AG04450 (cell line): ENCODE measurements at places on chromosomes 4 and X.

- DNase-seq, result no peak
Observed at GRCh38 chrX:46873746-46874145, 36.9 kb downstream of the RP2 start.

DNA sequence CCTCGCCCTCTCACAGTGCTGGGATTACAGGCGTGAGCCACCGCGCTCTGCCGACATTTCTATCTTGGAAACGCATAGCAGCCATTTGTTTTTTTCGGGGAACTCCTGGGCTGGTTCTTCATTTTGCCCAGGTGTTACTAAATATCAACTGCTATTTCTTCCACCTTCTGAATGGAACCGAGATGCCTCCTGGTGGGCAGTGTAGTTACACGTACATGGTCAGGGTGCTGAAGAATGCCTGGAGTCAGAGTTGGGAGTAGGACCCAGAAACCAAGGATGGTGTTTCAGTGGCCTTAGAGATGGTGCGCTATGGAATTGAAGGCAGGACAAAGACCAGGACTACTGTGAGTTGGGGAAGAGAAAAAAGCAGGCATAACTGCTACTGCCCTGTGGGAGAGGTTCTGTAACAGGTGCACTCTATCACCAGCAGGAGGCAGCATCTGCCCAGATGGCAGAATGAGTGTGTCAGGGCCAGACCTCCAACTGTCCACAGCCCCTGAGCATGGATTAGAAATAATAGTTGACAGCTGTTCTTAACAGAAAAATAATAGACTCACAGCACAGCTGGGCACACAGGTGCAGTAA is 81.7 kb downstream of the ZC4H2 start:
- DNase-seq, result no peak

- DNase-seq, result no peak
Observed at GRCh38 chr4:86178211-86178610, 181.6 kb downstream of the MAPK10 start.

GRCh38 chr4:15882675-15883086 is 55.9 kb downstream of the FGFBP1 start:
- DNase-seq, result peak; percentile 65

GRCh38 chrX:153405426-153405825 is 4.3 kb upstream of the PNMA6E start:
- no peak for DNase-seq

- DNase-seq, result no peak
Observed at GRCh38 chr4:38308728-38309311, 348.6 kb downstream of the PTTG2 start.

- DNase-seq, result no peak
Observed at GRCh38 chr4:1851575-1852410, 4.2 kb downstream of the LETM1 start.

- DNase-seq, result no peak
Observed at GRCh38 chrX:20361081-20361889, 94.6 kb upstream of the RPS6KA3 start.

GRCh38 chrX:149470955-149471354 is 34.2 kb downstream of the IDS start:
- no peak for DNase-seq

DNA sequence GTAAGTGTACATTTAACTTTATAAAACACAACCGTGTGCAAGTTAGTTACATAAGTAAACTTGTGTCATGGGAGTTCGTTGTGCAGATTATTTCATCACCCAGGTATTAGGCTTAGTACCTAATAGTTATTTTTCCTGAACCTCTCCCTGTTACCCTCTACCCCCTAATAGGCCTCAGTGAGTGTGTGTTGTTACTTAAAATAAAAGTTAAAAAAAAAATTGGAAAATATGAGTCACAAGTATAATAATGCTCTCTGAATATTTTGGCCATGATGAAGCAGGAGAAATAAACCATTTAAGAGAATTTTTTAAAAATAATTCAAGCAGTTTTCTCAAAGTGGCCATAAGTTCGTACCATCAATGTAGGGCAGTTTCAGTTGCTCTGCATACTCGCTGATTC is 105.1 kb upstream of the GRID2 start:
- peak; percentile 13 for DNase-seq

GRCh38 chrX:20527558-20528011 is 260.9 kb upstream of the RPS6KA3 start:
- no peak for DNase-seq

DNA sequence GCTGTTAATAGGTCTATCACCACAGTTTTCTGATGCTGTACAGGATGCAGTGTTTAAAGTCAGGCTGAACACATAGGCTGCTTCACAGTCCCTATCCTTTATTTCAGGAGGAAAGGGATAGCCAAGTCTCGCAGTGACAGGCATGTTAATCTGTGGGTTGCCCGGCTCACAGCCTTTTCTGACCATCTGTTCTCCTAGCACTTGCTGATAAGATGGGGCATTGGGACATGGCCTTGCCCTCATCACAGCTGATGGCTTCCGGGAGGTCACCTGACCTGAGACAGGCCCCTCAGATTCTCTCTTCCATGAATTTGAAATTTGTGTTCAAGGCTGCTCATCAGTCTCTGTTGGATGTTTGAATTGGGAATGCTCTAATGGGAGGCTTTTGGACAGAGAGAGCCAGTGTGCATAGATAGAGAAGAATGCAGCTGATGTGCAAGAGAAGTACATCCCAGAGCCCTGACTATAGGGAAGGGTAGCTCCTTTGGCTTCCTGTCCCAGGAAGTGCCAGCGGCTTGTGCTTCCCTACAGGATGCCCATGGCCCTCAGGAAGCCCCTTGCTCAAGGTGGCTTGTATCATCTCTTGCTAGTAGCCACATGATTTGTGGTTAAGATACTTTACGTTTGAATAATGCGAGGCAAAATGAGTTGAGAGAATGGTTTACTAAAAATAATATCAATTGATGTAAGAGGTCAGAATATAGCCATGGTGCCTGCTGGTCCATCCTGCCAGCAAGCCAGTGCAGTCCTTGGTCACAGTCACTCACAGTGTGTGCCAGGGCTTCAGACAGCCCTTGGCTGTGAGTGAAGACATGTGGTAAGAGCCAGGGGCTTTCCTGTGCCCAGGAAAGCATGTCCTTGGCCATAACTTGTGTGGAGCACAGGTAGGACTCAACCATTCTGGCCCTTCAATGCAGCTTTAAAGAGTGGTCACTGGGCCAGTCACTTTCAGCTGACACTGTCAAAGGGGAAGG is 88.6 kb downstream of the TSPAN7 start:
- no peak for DNase-seq

GRCh38 chrX:109475174-109475891 is 6.6 kb downstream of the GUCY2F start:
- peak; percentile 2 for DNase-seq

DNA sequence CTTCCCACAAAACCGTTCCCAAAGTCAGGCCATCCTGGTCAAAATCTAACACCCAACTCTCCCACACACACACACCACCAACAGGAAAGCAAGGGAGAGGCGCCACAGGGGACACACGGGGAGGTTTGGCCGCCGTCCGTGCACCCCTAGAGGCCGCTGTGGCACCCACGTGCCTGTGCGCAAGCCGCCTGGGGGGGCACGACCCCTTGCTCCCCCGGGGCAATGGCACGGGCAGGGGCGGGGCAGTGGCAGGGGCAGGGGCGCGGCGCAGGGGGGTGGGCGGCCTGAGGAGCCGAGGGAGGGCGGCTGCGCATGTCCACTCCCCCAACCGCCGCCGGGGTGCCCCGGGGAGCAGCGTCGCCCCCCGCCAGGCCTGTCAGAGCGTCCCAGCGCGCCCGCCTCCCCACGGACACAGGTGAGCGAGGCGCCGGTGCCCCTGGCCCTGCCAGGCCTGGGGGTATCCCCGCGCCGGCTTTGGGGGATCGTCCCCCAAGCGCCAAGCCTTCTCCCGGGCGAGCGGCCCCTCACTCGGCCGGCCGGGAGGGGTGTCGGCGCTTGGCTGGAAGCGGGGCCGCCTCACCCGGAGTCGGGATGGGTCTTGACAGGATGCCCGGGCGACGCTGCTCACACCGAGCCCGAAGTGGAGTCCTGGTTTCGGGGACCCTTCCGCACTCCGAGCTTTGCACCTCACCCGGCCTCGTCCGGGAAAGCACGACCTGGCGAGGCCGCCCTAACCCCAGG is at the start of gene ERAS:
ERAS (plus strand) TSS at position 379 of the 741 bp plus-strand sequence. CDS start 2,611 bp downstream, outside the sequence.
- DNase-seq, result no peak

GRCh38 chr4:168150420-168151050 is 58.2 kb downstream of the ANXA10 start:
- DNase-seq, result no peak

DNA sequence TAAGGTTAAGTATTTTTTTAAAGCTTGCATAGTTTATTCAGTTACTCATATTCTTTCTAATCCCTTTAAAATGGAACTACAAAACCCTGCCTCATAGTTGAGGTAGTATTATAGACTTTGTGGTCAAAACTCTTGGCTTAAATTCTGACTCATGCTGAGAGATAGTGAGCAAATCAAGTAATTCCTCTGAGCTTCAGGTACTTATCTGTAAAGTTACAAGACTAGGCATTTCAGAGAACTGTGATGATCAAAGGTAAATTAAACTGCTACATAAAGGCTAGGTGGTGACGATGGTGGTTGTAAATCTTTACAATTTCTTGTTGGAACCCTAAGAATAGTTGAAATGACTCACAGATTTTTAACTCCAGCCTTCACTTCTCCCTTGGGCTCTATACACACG is 3.2 kb upstream of the CLOCK start:
- DNase-seq, result peak; percentile 50

GRCh38 chr4:125131891-125132680 is 182.7 kb upstream of the FAT4 start:
- DNase-seq, result no peak

DNA sequence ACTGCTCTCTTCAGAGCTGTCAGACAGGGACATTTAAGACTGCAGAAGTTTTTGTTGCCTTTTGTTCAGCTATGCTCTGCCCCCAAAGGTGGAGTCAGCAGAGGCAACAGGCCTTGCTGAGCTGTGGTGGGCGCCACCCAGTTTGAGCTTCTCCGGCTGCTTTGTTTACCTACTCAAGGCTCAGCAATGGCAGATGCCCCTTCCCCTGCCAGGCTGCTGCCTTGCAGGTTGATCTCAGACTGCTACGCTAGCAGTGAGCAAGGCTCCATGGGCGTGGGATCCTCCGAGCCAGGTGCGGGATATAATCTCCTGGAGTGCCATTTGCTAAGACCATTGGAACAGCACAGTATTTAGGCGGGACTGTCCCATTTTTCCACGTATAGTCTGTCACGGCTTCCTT is 371.4 kb upstream of the AMOT start:
- DNase-seq, result no peak

DNA sequence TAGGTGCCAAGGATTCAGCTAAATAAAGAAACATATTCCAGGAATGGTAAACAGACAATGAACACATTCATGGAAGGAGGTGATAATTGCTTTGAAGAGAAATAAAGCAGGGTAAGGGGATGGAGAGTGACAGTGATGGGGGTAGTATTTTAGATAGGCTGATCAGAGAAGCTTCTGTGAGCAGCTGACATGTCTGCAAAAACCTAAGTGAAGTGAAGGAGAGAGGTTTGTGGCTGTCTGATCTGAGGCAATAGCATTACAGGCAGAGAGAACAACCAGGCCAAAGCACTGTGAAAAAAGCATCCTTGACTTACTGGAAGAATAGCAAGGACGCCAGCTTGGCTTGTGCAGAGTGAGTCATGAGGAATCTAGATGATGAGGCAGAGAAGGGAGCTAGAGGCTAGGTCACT is 271.9 kb upstream of the GATB start:
- peak; percentile 59 for DNase-seq

GRCh38 chr4:24321616-24322015 is 262.7 kb downstream of the DHX15 start:
- no peak for DNase-seq

GRCh38 chrX:136692271-136692670 is 44.3 kb downstream of the CD40LG start:
- no peak for DNase-seq

DNA sequence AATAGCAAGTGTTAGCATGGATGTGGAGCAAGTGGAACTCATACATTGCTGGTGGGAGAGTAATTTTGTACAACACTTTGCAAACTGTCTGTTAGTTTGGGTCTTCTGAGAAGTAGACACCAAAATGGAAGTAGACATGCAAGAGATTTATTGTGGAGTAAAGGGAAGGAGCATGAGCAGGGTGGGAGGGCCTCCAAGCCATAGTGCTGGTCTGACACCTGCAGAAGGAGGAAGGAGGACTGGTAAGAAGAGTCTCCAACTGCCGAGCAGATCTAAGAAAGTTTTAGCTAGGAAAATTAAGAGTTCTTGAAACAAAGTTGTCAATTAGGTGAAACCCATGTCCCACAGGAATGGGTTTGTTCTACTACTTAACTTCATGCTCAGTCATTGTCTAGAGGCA is 64.0 kb upstream of the DDIT4L start:
- no peak for DNase-seq

- DNase-seq, result no peak
Observed at GRCh38 chr4:144357975-144358374, 217.5 kb upstream of the GYPA start.

GRCh38 chr4:181008164-181008563 is 1235.0 kb upstream of the TENM3 start:
- no peak for DNase-seq
